ENCODE measurements at places on chromosomes 11 and 22.

GRCh38 chr11:107683061-107683460 lies 28.8 kb downstream of the SLN start:
- DNase-seq: no peak

DNA sequence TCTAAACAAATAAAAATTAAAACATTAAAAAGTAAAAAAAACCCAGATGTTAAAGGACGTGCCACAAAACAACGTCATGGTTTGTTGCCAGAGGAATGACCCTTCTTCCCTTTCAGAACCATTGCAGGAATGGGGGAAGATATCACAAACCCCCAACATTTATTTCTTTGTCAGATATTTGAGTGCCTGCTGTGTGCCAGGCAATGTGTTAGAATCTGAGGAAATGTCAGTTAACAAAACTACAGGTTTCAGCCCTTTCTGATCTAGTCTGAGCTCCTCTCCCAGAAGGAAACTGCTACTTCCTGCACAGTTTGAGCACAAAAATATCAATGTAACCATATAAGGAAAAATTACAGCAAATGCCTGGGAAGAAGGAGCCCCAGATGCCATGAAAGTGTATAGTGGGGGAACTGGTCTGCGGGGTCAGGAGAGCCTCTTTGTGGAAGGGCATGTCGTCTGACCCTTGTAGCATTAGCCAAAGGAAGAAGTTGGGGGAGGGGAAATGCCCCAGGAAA lies 7.1 kb upstream of the NHERF4 start:
- no peak for DNase-seq

- DNase-seq: no peak
Measured at GRCh38 chr11:69425444-69425843, 56.0 kb upstream of the LINC01488 start.

GRCh38 chr22:49946612-49947295 lies 13.8 kb upstream of the PIM3 start:
- DNase-seq: no peak

DNA sequence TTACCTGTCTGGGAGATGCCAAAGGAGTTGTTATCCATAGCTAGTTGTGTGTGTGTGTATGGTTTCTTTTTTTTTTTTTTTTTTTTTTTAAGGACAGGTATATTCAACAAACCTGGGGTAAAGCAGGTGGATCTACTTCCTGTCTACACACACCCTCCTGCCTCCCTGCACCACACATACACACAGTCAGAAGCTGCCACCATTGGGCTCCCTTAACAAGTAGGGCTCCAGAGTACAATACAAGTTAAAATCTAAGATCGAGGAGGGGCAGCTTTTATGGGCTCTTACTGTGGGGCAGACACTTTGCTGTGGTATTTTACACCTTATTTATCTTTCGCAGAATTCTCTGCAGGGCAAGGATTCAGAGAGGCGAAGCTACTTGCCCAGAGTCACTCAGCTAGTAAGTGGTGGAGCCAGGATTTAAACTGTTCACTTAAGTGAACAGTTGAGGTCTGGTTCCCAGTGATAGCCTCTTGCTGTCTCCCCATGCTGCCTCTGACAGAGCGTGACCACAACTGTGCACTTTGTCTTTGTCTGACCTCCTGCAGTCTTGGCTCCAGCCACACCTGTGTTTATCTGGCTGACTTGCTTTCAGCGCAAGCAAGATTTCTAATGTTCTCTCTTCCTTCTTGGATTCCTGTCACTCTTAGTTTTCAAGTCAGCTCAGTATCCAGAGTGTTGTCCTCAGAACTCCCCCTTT lies 135.0 kb downstream of the CSNK2A3 start:
- DNase-seq: no peak

DNA sequence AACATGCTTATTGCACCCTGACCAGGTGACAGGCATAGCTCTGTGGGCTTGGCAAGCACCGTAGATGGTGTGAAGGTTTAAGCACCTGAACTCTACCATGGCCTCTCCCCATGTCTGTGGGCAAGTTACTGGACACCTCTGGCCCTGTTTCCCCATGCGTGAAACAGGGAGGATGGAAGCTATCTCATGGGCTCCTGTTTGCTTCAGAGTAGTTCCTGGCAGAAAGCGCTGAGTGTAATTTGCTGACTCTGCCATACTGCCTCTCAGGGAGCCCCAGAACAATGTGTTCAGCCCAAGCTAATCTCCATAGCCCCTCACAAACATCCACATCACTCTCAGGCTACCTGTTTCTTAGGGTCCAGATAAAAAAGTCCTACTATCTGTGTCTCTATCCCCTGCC lies 2.4 kb downstream of the CBX6 start:
- no peak for DNase-seq

DNA sequence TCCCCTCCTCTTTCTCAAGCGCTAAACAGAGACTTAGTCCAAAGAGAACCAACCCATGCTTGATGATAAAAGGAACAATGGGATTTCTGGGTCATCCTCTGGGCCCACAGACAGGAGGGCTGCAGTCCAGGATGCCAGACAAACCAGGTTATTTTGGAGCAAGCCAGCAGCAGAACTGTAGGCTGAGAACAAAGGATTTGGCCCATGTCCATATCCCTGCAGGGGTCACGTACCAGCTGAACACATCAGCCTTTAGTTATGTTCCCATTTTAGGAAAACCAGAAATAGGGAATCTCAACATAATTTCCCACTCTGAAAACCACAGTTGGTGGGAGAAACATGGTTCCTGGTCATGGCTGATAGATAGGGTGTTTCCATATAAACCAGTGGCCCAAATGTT lies 533.6 kb upstream of the CADM1 start:
- no peak for DNase-seq

DNA sequence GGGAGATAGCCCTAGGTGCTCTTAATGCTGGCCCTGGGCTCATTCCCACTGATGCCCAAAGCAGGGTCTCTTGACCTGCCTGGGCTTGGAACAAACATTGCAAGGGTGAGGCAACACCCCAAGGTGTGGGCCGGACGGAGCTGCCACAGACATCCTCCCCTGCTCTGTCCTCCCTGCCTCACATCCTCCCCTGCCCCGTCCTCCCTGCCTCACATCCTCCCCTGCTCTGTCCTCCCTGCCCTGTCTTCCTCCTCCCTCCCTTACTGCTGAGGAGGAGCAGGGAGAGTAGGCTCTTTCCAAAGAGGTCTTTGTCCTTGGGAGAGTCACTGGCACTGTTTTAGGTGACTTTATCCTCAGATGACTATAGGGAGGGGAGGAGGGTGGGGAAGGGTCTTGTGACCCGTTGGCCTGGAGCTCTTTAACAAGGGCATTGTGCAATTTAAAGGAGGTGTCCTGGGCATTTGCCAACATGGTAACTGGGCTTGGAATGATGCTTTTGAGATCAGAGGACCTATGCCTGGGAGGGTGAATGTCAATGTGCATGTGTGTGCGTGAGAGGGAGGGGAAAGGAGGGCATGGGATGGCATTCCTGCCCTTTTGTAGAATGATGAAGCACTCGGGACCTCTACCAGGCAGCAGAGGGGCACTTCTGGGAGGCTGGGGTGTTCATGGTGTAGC lies 700 bp downstream of the FAM180B start:
- no peak for DNase-seq

- DNase-seq: no peak
Measured at GRCh38 chr11:48006301-48006992, 26.1 kb downstream of the PTPRJ start.

GRCh38 chr11:95688501-95689222 lies 100.9 kb downstream of the FAM76B start:
- DNase-seq: no peak

DNA sequence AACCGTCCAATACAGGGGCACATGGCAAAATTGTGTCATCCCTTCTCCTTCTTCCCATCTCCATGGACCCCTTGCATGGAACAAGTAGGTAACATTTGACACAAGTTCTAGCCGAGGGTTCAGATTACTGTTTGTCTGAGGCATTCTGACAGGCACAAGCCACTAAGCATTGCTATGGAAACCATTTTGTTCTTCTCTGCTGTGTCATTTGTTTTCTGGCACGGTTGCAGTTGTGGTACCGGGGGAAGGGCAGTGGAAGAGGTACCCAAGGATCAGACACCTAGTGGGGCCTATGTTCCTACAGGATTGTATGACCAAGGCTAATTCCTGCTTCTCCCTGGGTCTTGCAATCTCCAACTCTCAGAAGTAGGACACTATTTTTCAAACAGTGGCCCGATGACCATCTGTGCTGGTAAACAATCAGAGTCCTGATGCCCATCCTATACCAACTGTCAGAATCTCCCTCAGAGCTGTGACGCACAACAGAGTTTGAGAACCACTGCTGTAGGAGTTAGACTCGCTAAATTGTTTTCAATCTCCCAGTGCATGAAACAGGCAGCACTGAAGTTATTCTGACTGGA lies 69.3 kb downstream of the KCNC1 start:
- no peak for DNase-seq

DNA sequence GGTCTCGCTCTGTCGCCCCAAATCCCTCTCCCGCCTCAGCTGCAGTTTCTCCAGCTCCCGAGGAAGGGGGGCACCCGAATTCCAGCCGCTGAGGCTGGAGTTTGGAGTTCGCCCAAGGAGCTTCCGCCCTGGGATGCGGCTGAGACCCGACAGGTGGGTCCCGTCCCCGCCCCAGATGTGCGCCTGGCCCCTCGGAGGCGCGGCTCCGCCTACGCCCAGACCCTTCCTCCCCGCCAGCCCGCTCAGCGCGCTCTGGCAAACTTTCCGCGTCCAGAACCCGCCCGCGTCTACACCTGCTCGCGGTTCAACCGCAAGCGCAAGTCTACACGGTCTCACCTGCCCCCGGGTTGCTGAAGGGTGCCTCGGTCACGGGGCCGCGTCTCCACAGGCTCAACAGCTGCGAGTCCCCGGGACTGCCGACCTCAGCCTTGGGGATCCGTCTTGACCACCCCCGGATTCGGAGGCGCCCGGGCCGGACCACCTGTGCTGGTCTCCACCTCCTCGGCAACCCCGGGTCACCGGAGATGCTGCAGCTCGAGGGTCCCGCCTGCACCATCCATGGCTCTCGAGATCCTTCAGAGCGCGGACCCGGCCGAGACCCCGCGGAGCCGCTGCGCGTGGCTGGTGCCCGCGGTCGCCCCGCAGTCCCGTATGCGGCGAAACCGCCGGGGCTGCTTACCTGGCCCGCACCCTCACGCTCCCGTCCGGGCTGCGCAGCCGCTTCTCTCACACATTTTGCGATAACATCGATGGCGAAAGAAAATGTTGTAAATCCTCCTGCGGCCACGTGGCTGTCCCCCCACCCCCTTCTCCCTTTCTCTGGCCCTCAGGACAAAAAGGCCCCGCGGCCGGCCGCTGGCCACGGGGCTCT lies 63.6 kb downstream of the NFAM1 start:
- no peak for DNase-seq

DNA sequence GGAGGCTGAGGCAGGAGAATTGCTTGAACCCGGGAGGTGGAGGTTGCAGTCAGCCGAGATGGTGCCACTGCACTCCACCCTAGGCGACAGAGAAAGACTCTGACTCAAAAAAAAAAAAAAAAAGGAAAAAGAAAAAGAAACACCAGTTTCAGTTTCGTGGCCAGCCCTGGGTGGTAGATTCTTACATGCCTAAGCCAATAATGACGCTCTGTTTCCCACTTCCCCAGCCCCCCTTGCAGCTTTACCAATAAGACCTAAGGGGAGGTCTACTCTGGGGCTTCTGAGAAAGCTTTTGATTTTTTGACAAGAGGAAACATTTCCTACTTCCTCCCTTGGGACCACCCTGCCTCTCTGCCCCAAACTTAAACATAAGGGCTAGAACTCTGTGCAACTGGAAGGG lies 30.0 kb upstream of the PTPRJ start:
- DNase-seq: peak; percentile 15

- DNase-seq: no peak
Measured at GRCh38 chr11:16781936-16782919, 43.8 kb downstream of the C11orf58 start.

- no peak for DNase-seq
Measured at GRCh38 chr11:77868744-77869143, 47.8 kb downstream of the AAMDC start.

- no peak for DNase-seq
Measured at GRCh38 chr11:111947143-111947542, 10.0 kb downstream of the DIXDC1 start.

GRCh38 chr11:28903716-28904115 lies 795.5 kb downstream of the METTL15 start:
- DNase-seq: no peak

GRCh38 chr11:110379261-110379660 lies 50.5 kb upstream of the FDX1 start:
- DNase-seq: no peak

DNA sequence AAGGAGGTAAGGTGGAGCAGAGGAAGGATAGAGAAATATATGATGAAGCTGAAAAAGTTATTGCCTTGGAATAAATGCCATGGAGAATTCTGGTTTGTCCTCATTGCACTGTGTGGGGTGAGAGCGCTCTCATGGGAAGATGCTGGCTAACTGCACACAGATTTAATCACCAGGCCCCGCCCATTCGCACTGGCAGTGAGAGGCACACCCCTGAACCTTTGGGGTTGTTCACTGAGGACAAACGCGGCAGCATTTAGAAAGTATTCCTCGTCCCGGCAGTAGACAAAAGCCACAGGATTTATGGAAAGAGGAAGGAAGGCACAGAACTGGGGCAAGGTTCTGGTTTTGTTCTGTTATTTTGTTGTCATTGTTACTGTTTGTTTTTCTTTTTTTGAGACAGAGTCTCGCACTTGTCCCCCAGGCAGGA lies 70.2 kb downstream of the MED15 start:
- DNase-seq: no peak

- no peak for DNase-seq
Measured at GRCh38 chr22:30825711-30826505, 131.2 kb downstream of the OSBP2 start.

GRCh38 chr11:47434011-47434786 lies 8.0 kb upstream of the PSMC3 start:
- no peak for DNase-seq

DNA sequence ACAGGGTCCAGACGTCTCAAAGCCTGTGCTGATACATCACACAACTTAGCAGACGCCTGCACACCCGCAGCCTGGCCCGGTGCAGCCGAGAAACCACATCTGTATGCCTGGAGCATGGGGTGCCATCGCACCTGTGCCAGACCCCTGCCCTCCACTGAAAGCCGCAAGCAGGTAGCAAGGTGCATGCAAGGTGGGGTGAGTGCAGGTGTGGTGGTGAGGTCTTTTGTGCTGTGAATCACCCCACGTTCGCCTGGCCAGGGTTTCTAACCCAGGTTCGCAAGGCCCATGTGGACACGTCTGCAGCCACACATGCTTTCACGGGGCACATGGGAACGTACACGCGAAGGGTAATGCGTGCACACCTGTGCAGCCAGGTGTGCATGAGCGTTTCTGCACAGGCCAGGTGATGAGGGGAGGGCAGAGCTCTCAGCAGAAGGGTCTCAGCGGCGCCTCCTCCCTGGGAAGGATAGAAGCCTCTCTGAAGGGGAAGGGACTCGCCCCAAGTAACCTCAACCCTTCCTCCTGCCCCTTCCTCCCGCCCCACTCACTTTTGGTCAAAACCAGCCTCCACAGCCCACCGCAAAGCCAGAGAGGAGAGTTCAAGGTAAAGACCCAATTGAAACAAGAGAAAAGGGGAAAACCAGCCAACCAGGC lies 19.5 kb downstream of the CBX7 start:
- no peak for DNase-seq

GRCh38 chr11:116579031-116579653 lies 193.6 kb downstream of the BUD13 start:
- DNase-seq: no peak

- no peak for DNase-seq
Measured at GRCh38 chr11:102831489-102832440, 11.6 kb downstream of the MMP3 start.
